ENCODE measurements at places on chromosomes 13 and 19.

DNA sequence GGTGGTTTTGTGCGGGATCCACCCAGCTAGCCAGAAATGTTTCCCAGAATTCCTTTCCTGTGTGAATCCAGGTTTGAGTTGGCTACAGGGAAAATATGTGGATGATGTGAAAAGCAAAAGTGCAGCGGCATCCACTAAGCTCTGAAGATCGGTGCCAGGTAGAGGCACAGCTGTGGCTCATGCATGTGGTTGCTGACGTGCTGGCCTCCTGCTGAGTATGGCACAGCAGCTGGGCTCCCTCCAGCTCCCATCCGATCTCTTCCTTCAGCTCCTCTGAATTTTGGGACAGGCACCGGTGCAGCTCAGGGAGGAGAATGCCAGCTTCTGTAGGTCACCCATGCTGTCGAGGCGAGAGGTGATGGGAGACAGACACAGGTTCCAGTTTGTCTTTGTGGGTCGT lies 84.0 kb upstream of the GSX1 start:
- no peak for DNase-seq

GRCh38 chr13:110380359-110381028 lies 73.4 kb downstream of the COL4A2 start:
- no peak for DNase-seq

- no peak for DNase-seq
Measured at GRCh38 chr13:51645761-51646670, 61.8 kb downstream of the WDFY2 start.

- DNase-seq = no peak
Measured at GRCh38 chr13:88908961-88909441, 1237.8 kb downstream of the SLITRK5 start.

DNA sequence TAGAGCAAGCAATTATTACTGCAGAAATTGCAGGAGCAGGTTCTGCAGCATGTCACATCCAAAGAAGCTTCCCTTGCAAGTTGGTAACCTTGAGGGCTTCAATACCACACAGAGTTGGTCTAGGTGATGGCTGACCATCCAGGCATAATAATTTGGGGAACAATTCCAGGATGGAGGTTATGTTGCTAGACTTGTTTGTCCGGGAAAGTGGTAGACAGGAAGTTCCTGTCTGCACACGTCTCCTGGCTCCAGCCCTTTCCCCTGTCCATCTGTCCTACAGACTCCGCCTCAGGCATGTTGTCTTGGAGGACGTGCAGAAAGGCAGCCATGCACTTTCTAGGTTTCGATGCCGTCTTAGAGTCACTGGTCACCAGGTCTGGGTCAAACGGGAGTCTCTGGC lies 26.0 kb downstream of the DPRX start:
- DNase-seq = no peak

- DNase-seq = peak; percentile 100
Measured at GRCh38 chr19:2041683-2042484, 9.2 kb downstream of the MKNK2 start.

GRCh38 chr13:75455962-75456361 lies 26.0 kb downstream of the TBC1D4 start:
- no peak for DNase-seq

DNA sequence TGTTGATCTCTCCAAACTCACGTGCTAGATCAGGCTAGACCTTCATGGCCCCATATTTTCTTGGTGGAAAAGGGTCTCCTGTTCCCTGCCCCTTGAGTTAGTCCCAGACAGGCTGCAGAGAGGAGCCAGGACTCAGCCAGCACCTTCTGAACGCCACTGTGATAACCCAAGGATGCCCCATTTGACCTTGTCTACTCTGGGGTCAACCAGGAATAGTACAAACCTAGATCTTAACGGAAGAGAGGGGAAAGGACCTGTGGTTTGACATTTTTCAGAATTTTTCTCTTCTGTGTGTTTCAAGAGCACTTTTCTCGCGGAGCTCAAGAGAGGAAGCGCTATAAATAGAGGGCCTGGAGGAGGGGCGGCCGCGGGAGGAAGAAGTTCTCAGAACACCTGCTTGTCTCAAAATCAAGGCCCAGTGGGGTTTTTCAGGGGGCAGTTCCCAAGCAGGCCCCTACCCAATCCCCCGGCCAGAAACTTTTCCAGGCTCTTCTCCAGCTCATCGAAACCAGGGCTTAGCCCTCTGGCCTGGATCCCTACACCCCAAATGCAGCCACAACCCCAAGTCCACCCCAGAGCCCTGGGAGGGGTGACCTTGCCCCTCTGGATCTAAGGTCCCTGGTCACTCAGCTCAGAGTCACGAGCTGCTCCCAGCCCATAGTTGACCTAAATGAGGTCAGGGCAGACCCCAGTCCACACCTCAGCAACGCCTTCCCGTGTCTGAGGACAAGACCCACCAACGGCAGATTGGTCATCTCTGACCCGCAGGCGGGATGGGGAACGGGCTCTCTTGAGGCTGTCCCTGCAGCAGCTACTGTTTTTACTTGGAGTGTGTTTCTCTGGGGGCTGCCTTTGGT lies 75.6 kb upstream of the TM9SF2 start:
- no peak for DNase-seq

DNA sequence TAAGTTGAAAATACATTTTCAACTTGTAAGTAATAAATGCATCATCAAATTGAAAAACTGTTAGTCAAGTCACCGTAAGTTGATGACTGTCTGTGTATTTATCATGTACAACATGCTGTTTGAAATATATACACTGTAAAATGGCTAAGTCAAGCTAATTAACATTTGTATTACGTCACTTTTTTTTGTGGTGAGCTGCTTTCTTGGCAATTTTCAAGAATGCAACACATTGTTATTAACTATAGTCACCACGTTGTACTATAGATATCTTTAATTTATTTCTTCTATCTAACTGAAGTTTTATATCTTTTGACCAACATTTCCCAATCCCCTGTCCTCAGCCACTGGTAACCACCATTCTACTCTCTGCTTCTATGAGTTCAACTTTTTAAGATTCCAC lies 57.0 kb downstream of the RBM26 start:
- no peak for DNase-seq

GRCh38 chr13:58806401-58806800 lies 1174.9 kb downstream of the PCDH17 start:
- DNase-seq = no peak

- no peak for DNase-seq
Measured at GRCh38 chr13:112510987-112511685, 76.8 kb downstream of the TUBGCP3 start.

GRCh38 chr13:112991609-112992008 lies 22.6 kb downstream of the MCF2L start:
- no peak for DNase-seq

DNA sequence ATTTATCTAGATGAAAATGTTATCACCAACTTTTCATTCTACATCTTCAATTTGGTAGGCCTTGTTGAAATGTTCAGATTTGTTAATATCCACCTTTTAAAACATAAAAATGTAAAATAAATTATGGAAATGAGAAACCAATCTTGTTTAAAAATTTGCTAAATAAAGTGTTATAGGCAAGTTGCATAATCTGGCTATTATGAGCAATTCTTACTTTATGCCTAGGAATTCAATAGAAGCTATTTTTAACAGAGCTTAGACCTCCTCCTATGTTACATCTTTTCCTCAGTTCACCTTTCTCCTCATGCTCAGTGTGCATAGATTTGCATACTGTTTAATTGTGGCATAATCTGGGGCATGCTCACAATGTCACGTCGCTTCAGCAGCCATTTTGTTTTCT lies 87.9 kb upstream of the POSTN start:
- DNase-seq = no peak

- DNase-seq = no peak
Measured at GRCh38 chr19:43664018-43664417, 6.0 kb downstream of the PLAUR start.

DNA sequence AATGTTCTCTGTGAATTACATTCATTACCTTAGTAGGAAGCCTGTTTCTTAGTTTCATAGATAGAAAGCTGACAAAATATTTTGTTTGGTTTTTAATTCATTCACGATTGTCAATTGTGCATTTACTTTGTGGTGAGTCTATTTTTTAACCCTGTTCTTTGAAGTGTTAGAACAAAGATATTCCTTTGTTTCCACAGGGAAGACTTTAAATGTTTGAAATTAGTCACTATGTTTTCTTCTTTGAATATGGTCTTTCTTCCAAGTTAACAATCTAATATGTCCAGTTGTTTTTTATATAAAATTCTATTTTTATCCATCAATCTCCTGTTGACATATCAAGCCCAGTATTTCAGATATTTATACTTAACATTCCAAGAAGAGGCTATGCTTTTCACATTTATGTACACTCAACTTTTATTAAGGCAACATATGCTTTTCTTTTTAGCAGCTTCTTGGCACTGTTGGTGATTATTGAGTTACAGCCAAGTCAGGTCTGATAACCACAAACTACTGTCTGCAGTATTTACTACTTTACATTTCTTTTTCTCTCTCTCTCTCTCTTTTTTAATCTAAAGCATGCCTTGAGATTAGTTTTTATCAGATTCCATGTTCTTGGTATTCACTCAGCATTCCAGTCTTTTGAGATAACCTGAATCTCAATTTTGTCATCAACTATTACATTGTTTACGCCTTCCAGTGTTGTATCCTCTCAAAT lies 812.8 kb upstream of the SLC10A2 start:
- DNase-seq = no peak

DNA sequence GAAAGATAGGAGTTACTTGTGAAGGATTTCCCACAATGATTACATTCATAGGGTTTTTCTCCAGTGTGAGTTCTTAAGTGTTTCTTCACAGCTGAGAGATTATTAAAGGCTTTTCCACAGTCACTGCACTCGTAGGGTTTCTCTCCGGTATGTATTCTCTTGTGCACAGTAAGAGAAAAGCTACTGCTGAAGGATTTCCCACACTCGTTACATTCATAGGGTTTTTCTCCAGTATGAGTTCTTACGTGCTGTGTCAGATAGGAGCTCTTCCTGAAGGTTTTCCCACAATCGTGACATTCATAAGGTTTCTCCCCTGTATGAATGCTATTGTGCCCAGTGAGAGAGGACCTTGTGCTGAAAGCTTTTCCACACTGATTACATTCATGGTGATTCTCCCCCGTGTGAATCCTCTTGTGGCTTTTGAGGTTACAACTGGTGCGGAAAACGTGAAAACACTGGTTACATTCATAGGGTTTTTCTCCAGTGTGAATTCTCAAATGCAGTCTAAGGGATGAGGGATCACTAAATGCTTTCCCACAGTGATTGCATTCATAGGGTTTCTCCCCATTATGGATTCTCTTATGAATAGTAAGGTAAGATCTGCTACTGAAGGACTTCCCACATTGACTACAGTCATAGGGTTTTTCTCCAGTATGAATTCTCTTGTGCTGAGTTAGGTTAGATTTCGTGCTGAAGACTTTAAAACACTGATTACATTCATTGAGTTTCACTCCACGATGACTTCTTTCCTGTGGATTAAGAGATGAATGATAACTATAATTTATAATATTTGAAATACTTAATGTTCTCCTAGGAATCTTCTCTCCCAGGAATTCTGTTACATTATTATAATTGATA lies 20.6 kb downstream of the ZNF558 start:
- no peak for DNase-seq

DNA sequence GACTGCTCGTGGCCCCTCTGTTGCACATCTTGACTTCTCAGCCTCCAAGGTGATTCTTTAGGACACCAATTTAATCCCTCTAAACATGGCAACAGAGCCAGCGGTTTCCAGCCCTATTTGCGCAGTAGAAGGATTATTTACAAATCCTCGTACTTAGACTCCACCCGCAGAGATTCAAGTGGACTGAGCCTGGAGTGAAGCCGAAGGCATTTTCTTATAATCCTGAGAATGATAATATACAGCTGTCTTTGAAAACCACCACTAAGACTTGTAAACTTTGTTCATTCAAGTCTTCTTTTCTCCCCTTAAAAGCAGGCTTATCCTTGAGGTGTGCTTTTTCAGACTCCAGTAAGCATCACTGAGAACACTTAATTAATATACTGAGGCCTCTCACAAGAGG lies 4.8 kb upstream of the DPRX start:
- DNase-seq = no peak

- no peak for DNase-seq
Measured at GRCh38 chr13:79528356-79528755, 47.4 kb downstream of the NDFIP2 start.

- no peak for DNase-seq
Measured at GRCh38 chr19:55648585-55649267, 714 bp downstream of the CCDC106 start.

GRCh38 chr13:29800687-29801086 lies 49.7 kb downstream of the UBL3 start:
- no peak for DNase-seq

GRCh38 chr19:19655641-19656343 lies 7.7 kb downstream of the ATP13A1 start:
- DNase-seq = no peak

GRCh38 chr19:30408734-30409301 lies 36.6 kb downstream of the ZNF536 start:
- DNase-seq = no peak

GRCh38 chr19:18416778-18417249 lies 2.4 kb upstream of the SSBP4 start:
- DNase-seq = peak; percentile 71

GRCh38 chr13:30705680-30706079 lies 29.7 kb upstream of the ALOX5AP start:
- no peak for DNase-seq

DNA sequence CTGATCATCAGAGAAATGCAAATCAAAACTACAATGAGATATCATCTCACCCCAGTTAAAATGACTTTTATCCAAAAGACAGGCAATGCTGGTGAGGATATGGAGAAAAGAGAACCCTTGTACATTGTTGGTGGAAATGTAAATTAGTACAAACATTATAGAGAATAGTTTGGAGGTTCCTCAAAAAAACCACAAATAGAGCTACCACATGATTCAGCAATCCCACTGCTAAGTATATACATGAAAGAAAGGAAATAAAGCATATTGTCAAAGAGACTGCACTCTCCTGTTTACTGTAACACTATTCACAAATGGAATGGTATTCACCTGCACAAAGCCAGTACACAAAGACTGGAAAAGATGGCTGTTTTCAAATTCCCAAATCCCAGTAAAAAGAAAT lies 1233.7 kb downstream of the PCDH17 start:
- DNase-seq = no peak

GRCh38 chr13:39765801-39766463 lies 110.5 kb downstream of the COG6 start:
- DNase-seq = no peak

GRCh38 chr13:38024431-38024830 lies 154.9 kb upstream of the TRPC4 start:
- no peak for DNase-seq

GRCh38 chr13:34826432-34826831 lies 115.6 kb upstream of the NBEA start:
- DNase-seq = no peak

- DNase-seq = peak; percentile 28
Measured at GRCh38 chr19:801861-802497, 4.7 kb downstream of the PTBP1 start.
